ENCODE measurements at places on chromosomes 2 and 18.

DNA sequence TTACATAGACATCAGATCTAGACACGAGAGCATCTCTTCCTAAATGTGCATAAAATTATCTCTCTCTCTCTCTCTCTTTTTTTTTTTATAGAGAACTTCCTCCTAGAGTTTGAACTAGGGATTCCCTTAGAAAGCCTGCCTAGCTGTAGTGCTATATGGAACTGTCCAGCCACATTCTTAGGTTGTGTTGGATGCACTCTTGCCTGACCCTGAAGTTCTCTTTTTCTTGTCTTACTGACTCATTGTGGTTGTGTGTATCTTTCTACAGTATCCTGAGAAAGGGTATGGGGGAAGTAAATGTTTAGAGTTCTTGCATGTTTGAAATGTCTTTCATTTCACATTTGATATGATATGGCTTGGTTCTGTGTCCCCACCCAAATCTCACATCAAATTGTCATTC, 368.2 kb downstream of the CDH2 start:
- DNase-seq, result no peak

GRCh38 chr18:1463981-1464380, 559.3 kb downstream of the ADCYAP1 start:
- DNase-seq, result no peak

- DNase-seq, result no peak
Measured at GRCh38 chr2:86232910-86233309, 33.7 kb downstream of the MRPL35 start.

DNA sequence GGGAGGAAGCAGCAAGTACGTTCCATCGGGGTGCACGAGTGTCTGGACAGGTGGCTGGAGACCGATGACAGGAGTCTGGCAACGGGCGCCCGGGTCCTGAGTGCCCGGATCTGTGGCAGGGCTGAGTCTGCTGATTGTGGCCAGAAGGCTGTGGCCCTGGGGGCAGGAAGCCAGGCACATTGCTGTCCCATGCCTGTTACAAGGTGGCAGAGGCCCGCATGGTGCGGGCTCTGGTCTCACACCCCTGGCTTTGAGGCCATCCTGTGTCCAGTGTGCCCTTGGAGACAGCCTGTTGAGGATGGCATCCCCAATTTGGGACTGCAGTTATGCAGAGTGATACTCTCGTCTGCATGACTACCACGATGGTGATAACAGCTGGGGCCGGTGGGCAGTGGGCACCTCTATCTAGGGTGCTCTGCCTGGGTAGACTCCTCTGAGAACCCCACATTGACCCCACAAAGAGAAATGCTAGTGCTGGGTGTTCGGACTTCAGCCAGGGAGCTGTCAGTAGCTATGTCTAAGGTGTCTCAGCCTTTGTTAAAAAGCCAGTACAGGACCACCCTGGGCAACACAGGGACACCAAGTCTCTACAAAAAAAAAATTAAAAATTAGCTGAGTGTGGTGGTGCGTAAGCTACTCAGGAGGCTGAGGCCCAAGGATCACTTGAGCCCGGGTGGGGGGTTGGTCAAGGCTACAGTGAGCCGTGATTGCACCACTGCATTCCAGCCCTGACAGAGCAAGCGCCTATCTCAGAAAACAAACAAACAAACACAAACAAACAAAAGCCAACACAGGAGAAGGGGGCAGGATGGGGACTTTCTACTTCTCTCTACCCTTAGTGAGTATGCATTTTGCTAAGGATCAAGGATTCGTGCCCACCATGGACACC, 88.3 kb downstream of the RHOB start:
- no peak for DNase-seq

DNA sequence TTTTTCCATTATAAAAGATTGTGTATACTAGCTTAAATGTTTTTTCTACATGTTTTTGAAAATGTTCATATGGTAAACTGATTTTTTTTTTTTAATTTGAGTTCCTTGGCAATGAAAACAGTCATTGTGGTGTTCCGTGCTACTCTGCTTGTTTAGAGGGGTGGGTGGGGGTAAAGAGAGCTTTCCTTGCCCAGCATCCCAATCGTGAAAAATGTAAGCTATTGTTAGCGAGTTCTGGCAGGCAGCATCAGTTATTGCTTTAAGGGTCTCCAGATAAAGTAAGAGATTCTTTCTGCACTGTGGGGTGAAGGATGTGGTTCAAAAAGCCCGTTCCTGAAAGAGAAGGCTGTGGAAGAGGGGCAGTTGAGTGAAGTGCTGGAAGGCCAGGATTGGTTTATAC, 118.4 kb downstream of the TANC1 start:
- no peak for DNase-seq

DNA sequence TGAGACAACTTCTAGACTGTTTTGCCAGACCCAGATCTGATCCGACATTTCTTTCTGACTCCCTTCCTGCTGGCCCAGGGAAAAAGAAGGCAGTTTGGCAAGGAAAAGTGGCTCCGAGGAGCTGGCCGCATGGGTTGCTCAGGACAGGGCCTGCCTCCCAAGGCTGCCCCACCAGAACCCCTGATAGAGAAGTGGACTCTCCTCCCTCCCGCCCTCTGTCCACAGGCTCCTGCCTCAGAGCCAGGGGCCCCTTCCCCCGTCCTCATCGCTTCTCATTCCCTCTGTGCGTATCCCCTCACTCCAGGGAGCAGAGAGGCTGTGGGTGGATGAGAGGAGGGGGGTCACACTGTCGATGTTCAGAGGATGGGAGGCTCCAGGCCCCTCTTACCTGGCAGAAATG, 110.2 kb downstream of the TNS1 start:
- DNase-seq, result no peak

DNA sequence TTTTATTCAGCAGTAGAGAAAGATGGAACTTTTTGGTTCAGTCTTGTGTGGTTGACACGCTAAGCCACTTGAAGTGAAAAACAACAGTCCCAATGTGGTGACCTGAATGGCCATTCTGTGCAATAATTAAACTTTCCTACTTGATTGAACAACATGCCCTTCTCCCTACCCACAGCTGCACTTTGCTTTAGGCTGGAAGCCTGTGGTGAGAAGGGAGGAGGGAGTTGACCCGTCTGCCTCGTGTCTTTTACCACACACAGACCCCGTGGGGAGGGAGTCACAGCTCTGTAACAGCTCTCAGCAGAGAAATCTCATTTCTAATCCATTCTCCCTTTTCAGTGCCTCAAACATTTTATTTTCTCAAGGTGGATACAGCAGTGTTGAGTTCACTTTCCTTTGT, 138.2 kb upstream of the PKDCC start:
- DNase-seq, result no peak

DNA sequence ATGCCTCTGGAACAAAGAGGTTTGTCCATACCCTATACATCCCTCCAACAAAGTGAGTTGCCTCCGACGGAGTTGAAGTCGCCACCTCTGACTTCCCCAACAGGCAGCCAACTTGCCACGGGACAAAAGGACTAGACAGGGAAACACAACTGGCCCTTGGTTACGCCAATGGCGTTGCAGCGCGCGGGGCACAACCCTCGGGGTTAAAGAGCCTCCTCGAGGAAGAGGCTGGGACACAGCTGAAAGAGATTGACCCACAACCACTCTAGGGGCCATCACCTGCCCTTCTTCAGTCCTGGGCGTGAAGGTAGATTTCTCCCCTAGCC, 545 bp downstream of the GTF3C2 start:
- peak; percentile 47 for DNase-seq

DNA sequence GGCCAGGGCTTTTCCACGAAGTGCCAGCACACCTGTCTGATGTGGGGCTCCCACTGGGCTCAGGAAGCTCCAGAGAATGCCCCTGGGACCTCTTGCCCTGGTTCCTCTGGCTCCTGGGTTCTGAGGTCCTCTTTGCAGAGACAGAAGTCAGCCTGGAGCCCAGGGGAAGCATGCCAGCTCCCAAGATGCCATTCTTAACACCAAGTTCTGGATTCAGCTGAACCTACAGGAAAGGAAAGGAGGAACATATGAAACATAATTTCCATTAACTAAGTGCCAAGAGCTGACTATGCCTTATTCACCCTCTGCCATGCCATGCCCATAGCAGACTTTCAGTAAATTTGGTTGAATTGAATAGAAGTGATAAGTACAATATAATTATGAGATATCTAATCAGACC, 21.9 kb downstream of the FAM124B start:
- DNase-seq, result no peak

GRCh38 chr2:104896446-104896845, 42.5 kb downstream of the POU3F3 start:
- no peak for DNase-seq

DNA sequence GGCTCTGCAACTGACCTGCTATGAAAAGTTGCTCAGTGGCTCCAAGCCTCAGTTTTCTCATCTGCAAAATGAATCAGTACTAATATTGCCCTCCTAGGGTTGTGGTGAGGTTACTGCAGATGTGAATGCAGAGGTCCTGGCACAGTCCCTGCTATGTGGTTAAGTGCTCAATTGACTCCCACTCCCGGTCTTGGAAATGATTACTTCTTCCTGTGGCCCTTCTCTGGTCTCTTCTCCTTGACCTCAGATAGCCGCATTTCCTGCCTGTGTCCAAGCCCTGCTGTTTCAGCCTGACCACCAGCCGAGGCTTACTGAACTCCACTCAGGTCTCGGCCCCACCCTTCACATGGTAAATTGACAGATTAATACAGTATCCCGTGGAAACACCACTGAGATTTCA, 26.3 kb downstream of the CNGA3 start:
- DNase-seq, result no peak

DNA sequence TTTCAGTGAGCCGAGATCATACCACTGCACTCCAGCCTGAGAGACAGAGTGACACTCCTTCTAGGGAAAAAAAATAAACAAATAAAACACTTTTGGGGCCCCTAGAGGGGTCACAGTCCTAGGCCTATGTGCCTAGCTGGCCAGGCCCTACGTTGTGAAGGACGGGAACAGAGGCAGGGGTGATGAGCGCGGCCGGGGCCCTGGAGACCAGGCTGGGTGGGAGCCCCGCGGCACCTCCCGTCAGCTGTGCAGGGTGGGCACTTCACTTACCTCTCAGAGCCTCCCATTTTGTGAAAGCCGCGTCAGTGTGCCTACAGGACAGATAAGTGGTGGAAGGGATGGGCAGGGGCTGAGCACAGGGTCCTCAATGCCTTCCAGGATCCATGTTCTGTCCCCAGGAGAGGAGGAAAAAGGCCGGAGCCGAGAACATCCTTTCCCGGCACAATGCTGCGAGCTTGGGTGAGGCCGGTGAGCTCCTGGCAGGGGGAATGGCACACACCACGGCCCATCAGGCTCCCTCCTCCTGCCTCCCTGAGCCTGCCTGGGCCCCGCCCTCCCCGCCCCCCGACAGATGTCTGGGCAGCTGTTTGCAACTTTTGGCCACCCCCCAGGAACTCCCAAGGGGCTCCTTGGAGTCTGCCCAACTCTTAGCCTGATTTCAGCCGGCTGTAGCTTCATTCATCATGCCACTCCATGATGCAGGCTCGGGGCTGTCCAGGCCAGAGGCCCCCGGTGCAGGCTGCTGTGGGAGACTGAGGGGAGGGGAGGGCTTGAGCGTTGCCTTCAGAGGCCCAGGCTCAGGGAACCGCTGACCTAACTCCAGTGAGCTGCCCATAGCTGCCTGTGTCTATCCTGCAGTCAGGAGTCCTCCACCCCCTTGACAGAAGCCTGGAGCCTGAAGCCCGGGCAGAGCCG, 196.5 kb downstream of the TFCP2L1 start:
- DNase-seq, result no peak

GRCh38 chr18:50312296-50313030, 25.0 kb upstream of the CXXC1 start:
- no peak for DNase-seq

DNA sequence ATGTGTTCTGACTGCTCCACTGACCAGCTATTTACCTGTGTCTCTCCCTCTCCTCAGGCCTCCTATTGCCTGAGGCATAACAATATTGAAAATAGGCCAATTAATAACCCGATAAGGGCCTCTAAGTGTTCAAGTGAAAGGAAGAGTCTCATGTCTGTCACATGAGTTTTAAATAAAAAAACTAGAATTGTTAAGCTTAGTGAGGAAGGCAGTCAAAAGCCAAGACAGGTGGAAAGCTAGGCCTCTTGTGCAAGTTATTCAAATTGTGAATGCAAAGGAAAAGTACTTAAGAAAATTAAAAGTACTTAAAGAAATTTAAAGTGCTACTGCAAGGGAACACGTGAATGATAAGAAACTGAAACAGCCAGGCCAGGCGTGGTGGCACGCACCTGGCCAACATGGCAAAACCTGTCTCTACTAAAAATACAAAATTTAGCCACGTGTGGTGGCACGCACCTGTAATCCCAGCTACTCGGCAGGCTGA, 44.9 kb upstream of the TAF4B start:
- DNase-seq, result no peak

DNA sequence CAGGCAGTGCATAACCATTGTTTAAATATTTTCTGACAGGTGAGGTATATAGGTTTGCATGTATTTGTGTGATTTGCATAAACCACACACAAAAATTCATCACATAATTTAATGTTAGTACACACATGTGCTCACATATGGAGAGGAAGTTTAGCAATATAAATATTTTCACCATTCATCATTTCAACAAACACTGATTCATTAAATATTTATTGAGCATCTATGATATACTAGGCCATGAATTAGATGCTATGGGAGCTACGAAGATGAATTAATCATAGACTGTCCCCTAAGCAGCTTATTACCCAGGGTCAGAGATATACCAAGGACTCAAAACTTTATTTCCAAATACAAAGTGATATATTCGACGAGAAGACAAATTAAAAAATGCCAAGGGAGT, 311.6 kb upstream of the PIK3C3 start:
- DNase-seq, result no peak

DNA sequence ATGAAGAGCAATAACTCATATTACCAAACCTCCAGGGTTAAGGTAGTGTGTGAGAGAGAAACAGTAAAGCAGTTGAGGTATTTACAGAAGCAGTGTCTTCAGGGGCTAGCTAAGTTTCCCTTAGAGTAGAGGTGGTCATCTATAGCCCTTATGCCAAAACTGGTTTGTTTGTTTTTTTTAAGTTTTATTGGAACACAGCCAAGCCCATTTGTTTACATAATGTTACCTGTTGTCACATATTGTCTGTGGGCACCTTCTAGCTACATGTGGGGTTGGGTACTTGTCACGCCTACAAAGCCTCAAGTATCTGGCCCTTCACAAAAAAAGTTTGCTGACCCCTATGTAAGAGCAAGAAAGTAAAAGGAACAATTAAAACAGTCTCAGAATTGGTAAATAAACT, 39.4 kb downstream of the ACTR2 start:
- DNase-seq, result no peak

DNA sequence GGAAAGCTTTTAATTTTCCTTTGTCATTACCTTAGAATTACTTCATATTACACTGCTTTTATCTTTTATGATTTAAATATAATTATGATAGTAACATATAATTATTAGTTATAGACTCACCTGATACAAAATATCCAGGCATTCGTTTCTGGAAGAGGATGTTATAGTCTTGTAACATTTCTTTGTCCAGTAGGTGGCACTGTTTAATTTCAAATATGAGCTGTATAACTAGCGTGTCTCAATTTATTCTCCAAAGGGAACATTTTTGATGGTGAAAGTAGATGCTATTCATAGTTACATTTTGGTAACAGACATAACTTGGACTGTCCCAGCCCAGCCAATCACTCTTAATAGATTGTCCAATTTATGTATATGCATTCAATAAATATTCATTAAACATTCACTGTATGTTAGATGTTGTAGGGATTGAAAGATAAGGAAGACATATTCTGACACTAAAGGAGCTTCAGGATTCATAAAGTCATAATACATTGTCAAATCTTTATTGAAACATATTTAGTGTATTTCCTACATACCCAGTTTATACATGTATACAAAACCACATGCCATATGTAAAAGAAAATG, 19.2 kb downstream of the DAW1 start:
- DNase-seq, result peak; percentile 41

GRCh38 chr18:57585421-57585820, 1.1 kb downstream of the FECH start:
- no peak for DNase-seq

GRCh38 chr2:36653155-36653554, 43.4 kb upstream of the VIT start:
- DNase-seq, result no peak

Data from NCI-H774 (cell line).